Kidney tubule cell (primary cell): ENCODE measurements at places on chromosomes 12 and 14.
A peak's percentile ranks its signal among the peaks of the same experiment; 100 is the strongest.

GRCh38 chr14:67483579-67484285 lies 4.8 kb downstream of the TMEM229B start:
- DNase-seq, result no peak

- no peak for DNase-seq
These were observed 71.7 kb upstream of the FERMT2 start for GRCh38 chr14:53022593-53022992.

DNA sequence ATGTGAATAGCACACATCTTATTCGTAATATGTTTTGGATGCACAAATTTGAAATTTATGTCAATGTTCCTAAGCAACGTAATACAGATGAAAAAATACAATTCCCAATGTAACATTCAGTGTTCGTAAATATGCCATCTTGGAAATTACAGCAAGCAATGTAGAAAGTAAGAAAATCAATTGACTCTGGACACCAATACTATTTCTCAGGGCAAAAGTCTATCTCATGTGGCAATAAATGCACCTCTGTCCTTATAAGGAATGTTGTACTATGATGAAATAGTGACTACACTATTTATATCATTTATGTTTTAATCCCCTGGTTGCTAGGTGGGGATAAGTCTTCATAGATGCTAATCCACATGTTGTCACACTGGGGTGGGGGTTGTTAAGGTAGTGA lies 251.2 kb downstream of the GXYLT1 start:
- no peak for DNase-seq

- no peak for DNase-seq
These were observed 15.3 kb upstream of the PIK3C2G start for GRCh38 chr12:18246066-18246465.

- DNase-seq, result no peak
These were observed 92.1 kb downstream of the DNAH10 start for GRCh38 chr12:123854232-123854631.

- DNase-seq, result peak; percentile 68
These were observed 281.0 kb upstream of the RGS6 start for GRCh38 chr14:71651228-71651627.

DNA sequence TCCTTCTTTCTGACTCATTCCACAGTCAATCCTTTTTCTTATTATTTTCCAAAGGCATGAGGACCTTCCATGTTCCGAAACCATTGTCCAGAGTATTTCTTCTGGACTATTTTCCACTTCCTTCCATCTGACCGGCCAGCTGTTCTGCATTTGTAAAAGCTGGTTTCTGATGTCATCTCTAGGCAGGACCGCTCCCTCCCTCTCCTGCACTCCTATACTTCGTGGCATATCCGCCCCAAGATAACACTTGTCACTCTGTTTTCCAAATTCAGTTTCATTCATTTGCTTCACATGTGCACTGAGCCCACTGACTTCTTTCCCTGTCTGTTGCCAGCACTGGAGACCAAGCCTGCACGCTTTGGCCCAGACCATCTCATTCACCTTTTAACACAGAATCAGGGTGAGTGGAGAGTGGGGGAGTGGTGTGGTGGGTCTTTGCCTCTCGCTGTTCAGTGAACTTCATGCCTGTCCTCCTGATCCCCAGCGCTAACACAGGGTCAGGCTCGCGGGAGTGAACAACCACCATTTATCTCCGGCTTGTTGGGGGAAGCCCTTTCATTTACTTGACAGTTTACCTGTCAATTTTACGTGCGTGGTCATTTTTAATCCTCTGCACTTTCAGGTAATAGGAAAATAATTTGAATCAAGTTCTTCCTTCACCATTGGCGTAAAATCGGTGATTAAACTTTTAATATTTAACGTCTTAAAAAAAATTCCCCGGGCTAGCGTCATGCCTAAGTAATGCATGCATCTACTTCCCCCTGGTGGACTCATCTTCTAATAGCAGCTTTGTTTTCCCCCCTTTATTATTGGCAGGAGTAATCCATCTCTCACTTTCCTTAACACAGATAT lies 52.5 kb downstream of the C12orf75 start:
- DNase-seq, result peak; percentile 85

GRCh38 chr12:118611295-118611694 lies 234.9 kb downstream of the SUDS3 start:
- DNase-seq, result no peak

- no peak for DNase-seq
These were observed 1023.0 kb upstream of the ATXN7L3B start for GRCh38 chr12:73514672-73515071.

DNA sequence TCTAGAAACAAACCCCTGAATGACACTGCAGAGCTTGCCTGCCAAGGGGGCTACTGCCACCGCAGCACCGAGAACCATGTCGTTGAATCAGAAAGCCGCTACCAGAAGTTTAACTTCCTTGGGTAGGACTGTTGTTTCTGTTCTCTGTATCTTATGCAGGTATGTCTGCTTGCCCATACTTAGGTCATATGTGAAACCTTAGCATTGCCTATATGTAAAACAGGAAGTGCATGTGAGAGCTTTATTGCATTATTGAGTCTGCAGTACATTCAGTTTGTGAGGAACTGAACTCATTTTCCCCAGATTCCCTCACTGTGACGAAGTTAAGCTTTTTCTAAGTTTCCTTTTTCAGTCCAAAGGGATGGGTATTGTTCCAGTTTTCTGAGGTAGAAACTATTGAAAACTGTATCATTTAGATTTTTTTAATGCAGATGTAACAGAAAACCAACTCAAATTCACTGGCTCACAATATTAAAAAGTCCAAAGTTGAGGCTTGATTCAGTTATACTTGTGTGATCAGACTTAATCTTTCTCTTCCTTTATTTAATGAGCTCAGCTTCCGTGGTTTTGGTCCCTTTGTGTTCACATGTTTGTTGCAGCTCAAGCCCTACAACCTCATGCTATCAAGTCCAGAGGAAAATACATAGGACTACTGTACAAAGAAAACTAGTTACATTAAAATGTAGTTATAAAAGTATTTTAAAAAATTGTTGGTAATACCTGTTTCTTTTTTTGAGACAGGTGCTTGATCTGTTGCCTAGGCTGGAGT lies 6.9 kb downstream of the FBXO34 start:
- DNase-seq, result no peak

DNA sequence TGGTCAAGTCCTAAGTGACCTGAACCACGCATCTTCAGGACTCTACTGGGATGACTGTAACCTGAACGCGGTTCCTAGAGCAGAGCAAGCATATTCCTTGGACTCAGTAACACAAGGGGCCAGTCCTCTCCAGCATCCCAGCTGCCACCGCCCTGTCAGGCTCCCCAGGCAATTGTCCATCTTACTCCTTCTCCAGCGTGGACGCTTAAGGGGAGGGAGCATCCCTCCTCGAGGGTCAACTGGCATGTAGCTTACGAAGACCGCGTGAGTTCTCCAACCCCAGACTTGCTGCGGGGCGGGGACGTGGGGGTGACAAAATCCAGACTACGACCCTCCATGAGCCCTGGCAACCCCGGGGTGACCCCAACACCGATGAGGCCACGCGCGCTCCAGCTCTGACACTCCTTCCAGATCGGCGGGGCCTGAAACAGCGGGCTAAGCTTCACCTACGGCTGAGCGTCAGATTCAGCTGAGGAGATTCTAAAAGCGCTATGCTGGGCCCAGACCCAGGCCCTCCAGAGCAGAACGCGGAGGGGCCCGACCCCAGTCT lies 846 bp upstream of the MTHFD1 start:
- DNase-seq, result peak; percentile 39

DNA sequence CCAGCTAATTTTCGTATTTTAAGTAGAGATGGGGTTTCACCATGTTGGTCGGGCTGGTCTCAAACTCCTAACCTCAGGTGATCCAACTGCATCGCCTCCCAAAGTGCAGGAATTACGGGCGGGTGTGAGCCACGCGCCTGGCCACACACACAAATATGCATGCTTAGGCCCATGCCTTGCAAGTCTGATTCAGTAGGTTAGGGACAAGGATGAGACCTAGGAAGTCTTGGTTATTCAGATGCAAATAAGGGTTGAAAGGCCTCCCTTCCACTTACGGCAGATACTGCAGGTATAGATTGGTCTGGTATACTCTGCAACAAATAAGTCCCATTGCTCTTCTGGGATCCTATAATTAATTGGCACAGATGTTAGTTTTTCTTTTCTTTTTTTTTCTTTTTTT lies 32.9 kb downstream of the TXNRD1 start:
- no peak for DNase-seq

DNA sequence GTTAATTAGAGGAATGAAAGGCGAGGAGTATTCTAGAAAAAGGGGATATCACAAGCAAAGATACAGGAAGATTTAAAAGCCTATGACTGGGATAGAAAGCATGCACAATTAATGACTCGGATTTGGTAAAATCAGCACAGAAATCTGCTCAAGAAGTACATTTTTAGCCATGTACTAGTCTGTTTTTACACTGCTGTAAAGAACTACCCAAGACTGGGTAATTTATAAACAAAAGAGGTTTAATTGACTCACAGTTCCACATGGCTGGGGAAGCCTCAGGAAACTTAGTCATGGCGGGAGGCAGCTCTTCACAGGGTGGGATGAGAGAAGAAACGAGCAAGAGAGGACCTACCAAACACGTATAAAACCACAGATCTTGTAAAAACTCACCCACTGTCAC lies 716.3 kb upstream of the MDGA2 start:
- peak; percentile 11 for DNase-seq

DNA sequence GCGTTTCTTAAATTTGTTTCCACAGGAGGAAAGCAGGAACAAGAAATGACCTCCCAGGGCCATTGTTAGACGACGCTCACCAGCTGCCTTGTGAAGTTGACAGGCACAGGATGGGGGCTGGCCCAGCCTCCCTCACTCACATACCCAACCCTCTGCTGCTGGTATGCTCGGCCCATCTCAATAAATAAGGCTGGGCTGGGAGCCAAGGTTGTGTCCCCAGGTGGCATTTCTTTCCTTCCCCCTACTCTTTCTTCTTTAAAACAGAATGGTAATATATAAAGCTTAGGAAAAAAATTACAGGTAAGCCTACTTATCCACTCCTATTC lies 93.0 kb downstream of the ACTN1 start:
- DNase-seq, result no peak

- peak; percentile 11 for DNase-seq
These were observed 7.0 kb downstream of the VCPKMT start for GRCh38 chr14:50109342-50109741.

- DNase-seq, result no peak
These were observed 99.9 kb downstream of the PHETA1 start for GRCh38 chr12:111268738-111269572.

DNA sequence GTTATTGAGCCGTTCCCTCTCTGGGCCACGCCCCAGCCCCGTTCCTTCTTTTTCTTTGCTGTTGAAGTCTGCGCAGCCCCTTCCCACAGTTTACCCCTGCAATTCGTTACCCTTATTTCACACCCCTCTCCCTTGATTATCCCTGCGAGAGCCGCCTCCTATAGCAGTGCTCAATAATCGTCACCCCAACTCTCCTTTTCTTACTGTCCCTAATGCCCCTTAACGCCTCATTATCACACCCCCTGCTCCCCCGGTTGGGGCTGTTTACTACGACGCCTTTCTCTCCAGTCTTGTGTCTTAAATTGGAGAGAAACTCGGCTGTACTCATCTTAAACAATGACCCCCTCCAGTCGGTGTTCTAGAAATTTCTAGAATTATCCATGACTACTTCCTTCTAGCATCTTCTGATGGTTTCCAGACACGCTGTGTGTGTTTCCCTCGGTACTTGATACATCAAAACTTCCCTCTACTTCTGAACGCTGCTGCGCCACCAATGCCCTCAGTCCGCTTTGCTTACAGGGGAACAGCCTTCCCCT lies 713 bp upstream of the FBXL14 start:
- DNase-seq, result no peak
